ENCODE measurements at places on chromosomes 4 and X.

DNA sequence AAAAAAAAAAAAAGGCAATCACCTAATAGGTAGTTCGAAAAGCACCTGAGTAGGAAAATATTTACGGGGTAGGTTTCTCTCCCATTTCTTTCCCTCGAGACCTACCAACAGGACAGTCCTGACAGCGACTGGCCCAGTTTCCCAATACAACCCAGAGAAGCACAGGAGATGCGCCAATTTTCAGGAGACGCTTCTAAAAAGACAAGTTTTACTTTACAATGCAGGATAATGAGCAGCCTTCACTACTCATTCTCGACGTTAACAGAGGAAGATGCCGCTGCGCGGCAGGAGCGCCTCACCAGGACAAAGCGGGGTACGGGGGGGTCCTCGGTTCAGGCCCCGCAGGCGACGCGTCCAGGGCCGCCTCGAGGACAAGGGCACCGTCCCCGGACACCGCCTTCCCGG is 708 bp downstream of the BCLAF3 start:
- DNase-seq, result peak; percentile 14

DNA sequence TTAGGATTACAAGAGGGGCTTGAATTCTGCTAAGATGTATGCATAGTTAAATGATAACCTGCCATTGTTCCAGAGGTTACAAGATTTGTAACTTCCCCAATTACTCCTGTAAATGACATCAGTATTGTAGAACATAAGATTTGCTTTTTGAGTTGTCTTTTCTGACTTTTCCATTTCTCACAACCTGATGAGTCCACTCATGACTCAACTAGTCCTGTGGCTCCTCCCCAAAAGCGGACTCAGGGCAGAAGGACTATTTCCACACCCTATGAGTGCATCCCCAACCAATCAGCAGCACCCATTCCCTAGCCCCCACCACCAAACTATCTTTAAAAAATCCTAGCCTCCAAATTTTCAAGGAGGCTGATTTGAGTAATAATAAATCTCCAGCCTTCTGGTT is 54.7 kb downstream of the HOPX start:
- no peak for DNase-seq

- DNase-seq, result no peak
Observed at GRCh38 chr4:110967936-110968335, 345.1 kb upstream of the PITX2 start.

GRCh38 chr4:13201241-13201640 is 282.9 kb downstream of the RAB28 start:
- DNase-seq, result no peak

DNA sequence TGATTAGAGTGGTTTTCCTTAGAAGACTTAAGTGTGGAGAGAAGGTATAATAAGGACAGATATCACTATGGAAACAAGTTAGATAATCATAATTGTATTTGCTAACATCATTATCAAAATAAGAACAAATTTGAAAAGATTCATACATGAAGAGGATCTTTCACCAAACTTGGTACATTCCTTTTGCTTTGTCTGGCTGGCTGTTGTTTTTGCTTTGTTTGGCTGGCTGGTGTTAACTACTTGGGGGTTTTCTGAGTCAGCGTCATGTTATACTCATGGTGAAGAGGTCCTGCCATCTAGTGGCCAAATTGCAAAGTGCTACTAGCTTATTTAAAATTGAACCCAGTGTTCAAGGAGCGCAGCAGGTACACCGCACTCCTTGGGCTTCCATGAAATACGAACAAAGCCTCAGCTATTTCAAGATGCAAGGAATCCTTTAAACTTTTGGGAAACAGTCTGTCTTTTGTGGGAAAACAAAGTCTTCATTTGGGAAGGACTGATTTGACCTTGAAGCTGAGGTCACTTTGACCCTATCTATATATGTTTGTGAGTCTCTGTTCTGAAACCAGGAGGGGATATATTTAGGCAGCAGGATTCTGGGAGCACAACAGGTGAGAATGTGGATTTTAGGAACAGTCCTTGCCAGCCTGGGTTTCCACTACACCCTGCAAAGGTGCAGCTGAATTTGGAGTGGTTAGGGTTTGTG is 129.7 kb downstream of the PLS3 start:
- DNase-seq, result no peak

- peak; percentile 11 for DNase-seq
Observed at GRCh38 chrX:154083126-154083517, 14.4 kb downstream of the MECP2 start.

GRCh38 chr4:157521906-157522305 is 301.4 kb downstream of the GRIA2 start:
- DNase-seq, result no peak

GRCh38 chr4:158560284-158560683 is 38.6 kb downstream of the RXFP1 start:
- no peak for DNase-seq

- peak; percentile 75 for DNase-seq
Observed at GRCh38 chr4:146222313-146222712, 8.0 kb downstream of the REELD1 start.

GRCh38 chr4:1402021-1402515 is 4.2 kb downstream of the NKX1-1 start:
- DNase-seq, result no peak

DNA sequence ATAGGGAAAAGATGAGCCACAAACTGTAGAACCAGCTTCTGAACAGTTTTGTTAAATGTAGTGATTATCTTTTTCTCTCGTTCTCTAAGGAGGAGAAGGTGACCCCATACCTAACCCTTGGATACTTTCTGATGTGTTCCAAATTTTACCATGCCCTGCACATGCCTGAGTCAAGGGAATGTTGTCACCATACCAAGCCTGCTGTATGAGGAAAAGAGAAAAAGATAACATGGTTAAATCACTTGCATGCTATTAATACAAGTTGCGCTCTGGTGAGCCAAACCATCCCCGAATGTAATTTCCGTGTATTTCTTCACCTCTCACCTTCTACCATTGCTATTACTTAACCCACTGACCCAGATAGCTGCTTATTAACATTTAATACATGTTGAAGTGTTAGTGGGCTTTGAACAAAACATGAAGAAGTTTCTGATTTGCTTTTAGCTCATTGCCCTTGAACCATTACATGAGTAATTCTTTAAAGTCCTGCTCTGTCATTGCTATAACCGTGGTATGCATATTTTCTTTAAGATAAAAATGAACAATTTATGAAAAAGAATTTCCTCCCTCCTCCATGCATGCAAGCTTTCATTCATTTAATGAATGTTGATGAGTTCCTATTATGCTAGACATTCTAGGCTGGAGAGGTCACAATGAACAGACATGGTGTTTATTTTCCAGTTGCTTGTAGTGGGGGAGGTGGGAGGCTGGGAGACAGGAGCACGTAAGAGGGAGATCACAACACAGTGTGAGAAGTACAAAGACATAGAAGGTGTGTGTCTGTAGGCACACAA is 13.6 kb upstream of the KIT start:
- no peak for DNase-seq

DNA sequence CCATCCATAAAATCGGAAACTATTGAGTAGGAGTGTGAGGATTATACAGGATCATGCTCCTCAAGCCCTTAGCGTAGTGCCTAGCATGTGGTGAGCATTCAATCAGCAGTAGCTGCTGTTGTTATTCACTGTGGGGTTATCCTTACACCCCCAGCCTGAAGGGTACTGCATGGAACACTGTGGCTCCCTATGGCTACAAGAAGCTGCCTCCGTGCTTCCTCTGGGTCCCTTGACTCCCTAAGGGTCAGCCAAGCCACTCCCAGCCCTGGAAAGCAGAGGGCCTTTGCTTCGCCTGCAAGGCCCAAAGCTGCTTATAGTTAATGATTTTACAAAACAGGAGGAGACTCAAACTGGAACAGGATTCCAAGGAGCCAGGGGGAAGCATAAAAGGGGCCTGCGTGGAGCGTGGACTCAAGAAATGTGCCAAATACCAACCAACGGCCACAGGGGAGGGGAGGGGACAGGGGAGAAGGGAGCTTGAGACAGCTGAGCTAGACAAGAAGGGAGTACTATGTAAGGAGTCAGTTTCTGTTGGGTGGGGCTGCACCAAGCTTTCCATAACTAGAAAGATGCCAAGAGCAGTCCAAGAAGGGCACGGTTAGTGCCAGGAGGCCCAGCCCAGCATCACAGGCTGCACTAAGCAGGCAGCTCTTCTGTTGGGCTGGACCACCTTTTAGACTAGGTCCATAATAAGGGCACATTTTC is 15.9 kb downstream of the SEPTIN6 start:
- no peak for DNase-seq

DNA sequence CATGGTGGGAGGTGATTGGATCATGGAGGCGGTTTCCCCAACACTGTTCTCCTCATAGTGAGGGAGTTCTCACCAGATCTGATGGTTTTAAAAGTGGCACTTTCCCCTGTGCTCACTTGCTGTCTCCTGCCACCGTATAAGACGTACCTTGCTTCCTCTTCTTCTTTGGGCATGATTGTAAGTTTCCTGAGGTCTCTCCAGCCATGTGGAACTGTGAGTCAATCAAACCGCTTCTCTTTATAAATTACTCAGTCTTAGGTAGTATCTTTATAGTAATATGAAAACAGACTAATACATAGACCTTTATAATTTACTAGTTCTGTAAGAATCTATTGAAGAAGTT is 82.5 kb upstream of the PITX2 start:
- DNase-seq, result no peak

DNA sequence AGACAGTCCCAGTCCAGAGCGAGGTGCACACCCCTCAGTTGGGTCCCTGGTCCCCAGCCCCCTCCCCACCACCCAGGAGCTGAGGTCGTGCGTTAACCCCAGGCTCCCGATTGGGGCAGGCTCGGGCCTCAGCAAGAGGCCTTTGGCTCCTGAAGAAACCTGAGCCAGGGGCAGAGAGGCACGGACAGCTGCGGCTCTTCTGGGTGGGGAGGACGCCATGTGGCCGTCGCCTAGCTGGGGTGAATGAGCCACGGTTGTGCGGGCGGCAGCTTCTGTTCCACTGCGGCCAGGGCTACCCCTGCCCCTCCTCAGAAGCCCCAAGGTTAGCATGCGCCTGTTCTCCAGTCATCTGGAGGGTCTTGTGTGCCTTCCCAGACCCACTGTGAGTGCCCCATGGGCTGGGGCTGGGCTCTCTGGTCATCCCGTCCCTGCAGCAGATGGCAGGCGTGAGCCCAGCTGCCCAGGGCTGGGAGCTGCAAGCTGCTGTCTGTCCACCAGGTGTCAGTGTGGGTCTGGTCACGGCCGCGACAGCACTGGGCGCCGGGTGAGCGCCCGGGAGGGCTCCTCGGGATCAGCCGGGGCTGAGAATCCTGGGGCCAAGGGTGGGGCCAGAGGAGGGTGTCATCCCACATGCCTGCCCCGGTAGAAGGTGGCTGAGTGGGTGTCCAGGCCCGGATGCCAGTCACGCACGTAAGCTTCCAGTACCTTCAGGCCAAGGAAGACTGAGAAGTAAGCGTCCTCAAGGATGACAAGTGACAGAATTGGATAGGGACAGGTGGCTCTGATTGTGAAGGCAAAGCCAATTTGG is 21.9 kb downstream of the ATP2B3 start:
- peak; percentile 61 for DNase-seq

GRCh38 chr4:143184217-143184502 is 557 bp upstream of the USP38 start:
- DNase-seq, result no peak

- DNase-seq, result no peak
Observed at GRCh38 chr4:183384516-183384915, 59.9 kb upstream of the CDKN2AIP start.

GRCh38 chr4:744212-744841 is 38.7 kb downstream of the PCGF3 start:
- DNase-seq, result no peak

- no peak for DNase-seq
Observed at GRCh38 chr4:175386776-175387507, 425.1 kb downstream of the GPM6A start.

DNA sequence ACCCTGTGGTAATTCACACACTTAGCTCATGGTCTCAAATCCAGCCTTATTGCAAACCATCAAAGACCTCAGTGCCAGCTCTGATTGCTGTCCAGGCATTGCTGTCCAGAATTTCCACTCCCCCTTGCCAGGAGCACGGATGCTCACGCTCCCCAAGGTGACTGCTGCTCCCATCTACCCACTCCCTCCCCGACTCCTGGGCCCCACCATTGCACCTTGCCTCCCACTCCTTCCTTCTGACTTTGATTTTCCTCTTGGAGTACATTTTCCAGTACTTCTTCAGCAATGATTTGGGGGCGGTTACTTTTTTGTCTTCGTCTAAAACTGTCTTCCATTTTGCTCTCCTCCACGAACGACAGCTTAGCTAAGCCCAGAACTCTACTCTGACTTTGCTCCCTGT is 11.5 kb downstream of the ZFYVE28 start:
- no peak for DNase-seq

- no peak for DNase-seq
Observed at GRCh38 chr4:183638436-183638835, 20.5 kb downstream of the RWDD4 start.

- no peak for DNase-seq
Observed at GRCh38 chrX:141903400-141904155, at the start of gene MAGEC1. Gene MAGEC1, plus strand, starts transcription at chrX:141903894. Its CDS starts 1,179 bp downstream, at chrX:141905073.

GRCh38 chrX:50780144-50780543 is 33.9 kb downstream of the SHROOM4 start:
- DNase-seq, result no peak

GRCh38 chr4:165512424-165512823 is 133.6 kb downstream of the CPE start:
- no peak for DNase-seq

DNA sequence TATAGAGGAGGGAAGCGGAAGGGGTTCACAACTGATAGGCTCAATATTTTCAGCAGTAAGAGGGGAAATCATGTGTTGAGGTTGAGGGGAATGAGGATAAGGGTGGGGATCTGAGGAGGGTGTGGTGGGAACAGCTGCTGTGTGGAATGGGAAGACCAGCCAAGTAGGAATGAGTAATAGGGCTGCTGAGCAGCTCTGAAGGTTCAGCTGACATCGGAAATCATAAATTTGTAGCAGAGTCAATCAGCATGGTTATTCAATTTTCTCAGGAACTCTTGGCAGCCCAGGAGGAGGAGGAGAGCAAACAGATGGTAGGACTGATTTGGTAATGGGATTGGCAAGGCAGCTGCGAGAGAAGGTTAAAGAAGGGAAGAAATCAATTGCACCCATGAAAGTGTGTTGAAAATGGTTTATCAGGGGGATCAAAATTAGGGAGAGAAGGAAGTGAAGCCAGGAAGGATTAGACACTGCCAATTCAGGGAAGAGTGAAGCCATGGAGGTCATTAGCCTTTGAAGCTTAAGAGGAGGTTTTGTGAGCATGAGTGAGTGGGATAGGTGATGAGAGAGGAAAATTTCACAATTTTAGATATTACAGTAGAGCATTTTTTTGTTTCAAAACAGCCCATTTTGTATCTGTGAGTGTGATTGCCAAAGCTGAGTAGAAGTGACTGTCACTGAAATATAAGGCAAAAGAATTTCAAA is 82.6 kb downstream of the PCDH7 start:
- peak; percentile 64 for DNase-seq

DNA sequence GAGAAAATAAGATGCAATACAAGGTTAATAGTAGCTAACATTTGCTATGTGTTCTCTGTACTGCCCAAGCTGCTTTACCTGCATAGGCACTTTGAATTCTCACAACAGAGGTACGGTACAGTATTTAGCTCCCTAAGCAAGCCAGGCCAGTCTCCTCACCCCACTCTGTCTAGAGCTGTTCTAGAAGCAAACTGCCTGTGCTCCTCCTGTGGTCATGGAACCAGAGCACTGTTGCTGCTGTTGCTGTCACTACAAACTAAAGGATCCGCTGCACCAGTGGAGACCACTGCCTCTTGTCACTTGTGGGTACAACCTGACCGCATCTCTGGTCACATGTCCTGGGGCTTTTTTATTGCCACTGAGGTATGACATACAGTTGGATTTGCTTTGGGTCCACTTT is 19.6 kb downstream of the ZNF330 start:
- no peak for DNase-seq

GRCh38 chr4:15744016-15744545 is 34.0 kb upstream of the CD38 start:
- DNase-seq, result no peak

Data from A172 (cell line).